ENCODE measurements at places on chromosomes 6 and 20. TPM values are rescaled to one million over a fixed set of nuclear protein-coding genes. Genes with fewer than 3 reads are reported as not detected.

The PAX1 gene
- not detected for polyA plus RNA-seq

GRCh38 chr20:19761326-19761725, 3.3 kb downstream of the RIN2 start:
- DNase-seq: no peak

- DNase-seq: no peak
Measured at GRCh38 chr20:4809707-4810106, 88.0 kb downstream of the PRND start.

DNA sequence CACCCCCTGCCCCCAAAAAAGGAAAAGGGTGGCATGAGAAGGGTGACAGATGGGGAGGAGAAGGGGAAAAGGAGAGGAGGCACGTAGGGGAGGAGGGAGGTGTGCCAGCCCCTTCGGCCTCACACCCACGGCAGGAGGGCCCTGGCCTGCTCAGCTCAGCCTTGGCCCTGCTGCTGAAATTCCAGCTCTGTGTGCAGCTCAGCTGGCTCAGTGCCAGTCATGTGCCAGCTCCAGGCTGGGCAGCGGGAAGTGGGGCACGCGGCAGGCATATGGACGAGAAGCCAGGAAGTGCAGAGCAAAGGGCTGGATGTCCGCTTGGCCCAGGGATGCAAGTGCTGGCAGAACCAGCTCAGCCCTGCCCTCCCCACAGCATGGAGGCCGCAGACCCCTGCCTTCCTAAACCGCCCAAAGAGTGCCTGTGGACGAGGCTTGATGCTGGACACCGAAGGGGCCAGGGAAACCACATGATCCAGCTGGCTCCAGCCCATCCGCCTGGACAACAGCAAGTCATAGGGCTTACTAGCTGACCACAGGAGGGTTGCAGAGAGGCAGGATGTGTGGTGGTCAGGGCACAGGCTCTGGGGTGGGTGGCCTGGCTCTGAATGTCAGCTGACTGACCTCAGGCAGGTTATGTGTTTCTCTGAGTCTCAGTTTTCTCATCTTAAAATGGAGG, 60.2 kb downstream of the NOL4L start:
- peak; percentile 86 for DNase-seq

The SOX18 gene
- polyA plus RNA-seq: 23.5 TPM

All from heart left ventricle (tissue), 16 donors.